ENCODE measurements at places on chromosomes 12 and 14. TPM values are rescaled to one million over a fixed set of nuclear protein-coding genes. Genes with fewer than 3 reads are reported as not detected.

ACSS3 gene
- total RNA-seq, result not detected

APOF gene
- not detected for total RNA-seq

DDN gene
- total RNA-seq, result 1.3 TPM

USP5 gene
- total RNA-seq, result 24.0 TPM

DNA sequence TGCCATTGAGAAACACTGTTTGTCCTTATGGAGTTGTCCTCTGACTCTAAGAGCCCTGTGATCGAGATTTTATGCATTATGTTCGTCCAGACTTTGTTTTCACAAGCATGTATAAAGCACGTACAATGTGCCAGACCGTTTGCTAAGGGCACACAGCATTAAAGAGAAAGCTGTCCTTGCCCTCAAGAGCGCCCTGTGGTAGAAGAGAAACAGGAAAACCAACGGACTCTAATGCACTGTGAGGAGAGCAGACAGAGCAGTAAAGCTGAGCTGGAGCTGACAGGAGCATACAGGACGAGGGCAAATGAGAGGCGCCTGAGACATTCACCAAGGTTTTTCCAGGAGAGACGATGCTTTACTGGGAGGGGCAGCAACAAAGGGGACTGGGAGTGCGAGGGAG is 66.2 kb upstream of the OVCH1 start:
- no peak for DNase-seq

DNA sequence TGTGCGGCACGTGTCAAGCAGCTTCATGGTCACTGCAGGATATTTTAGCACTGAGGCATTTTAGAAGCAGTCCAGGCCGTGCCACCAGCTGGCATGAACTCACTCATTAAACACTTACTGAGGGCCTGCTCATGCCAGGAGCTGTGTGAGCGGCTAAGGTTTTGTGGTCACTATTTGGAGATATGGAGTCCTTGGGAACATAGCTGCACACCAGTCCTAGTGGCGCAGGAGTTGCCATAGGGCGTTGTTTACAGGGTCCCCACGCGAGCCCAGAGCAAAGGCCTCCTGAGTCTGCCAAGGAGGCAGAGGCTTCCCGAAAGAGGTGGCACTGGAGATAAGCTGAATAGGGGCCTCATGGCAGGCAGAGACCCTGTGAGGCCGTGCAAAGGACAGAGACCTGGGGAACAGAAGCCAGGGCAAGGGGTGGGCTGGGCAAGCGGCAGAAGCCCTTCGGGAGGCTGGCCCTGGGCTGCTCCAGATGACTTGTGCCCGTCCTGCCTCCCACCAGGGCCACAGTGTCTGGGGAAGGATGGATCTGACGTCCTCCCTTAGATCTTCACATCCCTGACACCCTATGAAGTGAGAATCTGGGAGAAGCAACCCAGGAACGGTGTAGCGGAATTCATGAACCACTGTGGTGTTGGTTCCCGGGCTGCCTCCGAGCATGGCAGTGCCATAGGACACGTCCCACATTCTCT is 38.9 kb downstream of the SFSWAP start:
- no peak for DNase-seq

- DNase-seq, result no peak
Measured at GRCh38 chr14:59454139-59454538, 11.0 kb downstream of the GPR135 start.

DNA sequence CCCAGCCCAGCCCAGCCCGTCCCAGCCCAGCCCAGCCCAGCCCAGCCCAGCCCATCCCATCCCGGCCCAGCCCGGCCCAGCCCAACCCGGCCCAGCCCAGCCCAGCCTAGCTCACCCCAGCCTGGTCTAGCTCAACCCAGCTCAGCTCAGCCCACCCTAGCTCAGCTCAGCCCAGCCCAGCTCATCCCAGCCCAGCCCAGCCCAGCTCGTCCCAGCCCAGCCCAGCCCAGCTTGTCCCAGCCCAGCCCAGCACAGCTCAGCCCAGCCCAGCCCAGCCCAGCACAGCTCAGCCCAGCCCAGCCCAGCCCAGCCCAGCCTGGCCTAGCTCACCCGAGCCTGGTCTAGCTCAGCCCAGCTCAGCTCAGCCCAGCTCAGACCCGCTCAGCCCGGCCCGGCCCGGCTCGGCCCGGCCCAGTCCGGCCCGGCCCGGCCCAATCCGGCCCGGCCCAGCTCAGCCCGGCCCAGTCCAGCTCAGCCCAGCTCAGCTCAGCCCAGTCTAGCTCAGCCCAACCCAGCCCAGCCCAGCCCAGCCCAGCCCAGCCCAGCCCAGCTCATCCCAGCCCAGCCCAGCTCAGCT is 184.7 kb downstream of the TMEM121 start:
- no peak for DNase-seq

DNA sequence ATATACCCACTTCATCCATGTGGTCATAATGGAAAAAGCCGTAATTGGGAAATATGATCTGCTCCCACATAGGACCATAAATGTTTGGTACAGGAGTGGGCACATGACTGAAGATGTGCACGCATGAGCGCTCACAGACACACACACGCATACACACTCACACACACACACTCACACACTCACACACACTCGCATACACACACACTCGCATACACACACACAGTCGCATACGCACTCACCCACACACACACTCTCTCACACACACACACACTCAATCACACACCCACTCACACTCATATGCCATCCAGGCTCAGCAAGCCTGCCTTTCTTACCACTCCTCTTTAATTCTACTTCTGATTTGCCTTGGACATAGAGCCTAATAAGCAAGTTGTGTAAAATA is 45.6 kb upstream of the EGLN3 start:
- DNase-seq, result no peak

DNA sequence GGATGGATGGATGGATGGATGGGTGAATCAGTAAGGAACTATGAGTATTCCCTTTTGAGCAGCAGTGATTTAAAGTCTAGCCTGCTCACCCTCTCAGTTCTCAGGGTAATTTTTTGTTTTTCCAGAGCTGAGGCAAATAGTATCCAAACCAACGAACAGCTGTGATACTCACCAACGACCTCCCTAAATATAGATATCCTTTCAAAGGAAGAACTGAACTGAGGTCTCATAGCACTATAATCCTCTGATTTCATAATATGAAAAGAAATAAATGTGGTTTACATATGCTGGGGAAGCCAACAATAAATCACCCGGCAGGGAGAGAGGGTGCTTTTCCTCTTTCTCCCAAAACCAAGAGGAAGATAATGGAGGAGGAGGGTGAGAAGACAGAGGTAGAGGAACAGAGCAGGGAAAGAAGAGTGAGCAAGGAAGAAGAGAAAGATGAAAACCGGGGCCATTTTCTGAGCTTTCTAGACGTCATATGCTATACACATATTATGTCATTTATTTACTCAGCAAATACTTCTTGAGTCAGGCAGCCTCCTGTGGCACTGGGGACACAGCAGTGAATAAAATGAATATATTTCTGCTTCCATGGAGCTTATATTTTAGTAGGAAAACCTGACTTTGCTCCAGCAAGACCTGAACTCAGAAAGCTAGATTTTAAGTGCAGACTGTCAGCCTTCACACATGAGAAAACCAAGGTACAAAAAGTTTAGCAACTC is 710.7 kb upstream of the TBX3 start:
- DNase-seq, result no peak

DNA sequence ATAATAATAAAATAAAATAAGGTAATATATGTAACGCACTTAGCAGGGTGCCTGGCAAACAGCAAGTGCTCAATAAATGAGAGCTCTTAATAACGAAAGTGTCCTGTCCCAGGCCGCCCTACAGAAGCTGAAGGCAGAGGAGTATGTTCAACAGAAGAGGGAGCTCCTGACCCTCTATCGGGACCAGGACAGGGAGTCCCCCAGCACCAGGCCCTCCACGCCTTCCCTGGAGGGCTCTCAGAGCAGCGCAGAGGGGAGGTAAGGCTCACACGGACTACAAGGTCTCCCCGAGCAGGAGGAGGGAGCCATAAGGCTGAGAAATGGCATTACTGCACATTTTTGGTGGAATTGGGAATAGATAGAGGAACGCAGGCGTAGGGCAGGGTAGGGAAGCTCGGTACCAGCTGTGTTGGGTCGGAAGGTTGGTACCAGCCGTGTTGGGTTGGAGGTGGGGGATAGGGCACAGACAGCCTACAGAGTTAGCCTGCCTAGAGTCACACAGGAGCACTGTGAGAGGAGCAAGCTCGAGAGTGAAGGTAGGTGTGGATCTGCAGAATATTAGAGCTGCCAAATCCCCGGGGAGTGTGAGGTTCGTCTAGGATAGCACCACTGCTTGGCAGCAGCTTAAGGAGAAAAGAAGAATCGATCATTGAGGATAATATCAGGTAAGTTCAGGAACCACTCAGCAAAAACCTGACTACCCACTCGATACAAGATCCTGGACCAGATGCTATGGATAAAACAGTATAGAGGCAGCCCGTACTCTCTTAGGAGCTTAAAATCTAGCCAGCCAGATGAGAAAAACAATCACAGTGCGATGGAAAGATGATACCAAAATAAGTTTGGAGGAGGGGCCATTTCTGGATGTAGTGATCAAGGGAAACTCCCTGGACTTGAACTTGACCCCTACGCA is 15.3 kb downstream of the TNFRSF1A start:
- no peak for DNase-seq

- no peak for DNase-seq
Measured at GRCh38 chr14:36316131-36316530, 4.3 kb downstream of the MBIP start.

- no peak for DNase-seq
Measured at GRCh38 chr14:64953310-64953654, 10.7 kb upstream of the GPX2 start.

DNA sequence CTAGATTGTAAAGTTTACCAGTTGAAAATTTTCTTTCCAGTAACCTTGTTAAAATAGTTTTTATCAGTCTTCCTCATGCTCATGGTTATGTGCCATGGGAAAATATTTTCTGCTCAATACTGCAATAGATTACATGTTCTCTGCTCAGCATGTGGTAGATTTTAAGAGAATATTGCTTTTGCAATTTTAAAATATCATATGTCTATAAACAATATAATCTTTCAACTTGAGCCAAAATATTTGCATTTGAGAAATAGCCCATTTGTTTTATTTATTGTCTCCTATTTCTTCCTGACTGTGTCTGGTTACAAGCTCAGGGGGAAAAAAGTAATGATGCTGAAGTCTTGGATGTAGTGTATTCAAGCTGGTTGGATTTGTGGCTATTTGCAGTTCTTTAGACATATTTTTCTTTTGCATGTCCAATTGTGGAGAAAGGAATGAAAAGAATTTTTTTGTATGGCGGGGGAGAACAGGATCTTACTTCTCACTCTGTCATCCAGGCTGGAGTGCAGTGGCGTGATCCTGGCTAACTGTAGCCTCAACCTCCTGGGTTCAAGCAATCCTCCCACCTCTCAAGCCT is 342.6 kb upstream of the NAV3 start:
- DNase-seq, result no peak

DNA sequence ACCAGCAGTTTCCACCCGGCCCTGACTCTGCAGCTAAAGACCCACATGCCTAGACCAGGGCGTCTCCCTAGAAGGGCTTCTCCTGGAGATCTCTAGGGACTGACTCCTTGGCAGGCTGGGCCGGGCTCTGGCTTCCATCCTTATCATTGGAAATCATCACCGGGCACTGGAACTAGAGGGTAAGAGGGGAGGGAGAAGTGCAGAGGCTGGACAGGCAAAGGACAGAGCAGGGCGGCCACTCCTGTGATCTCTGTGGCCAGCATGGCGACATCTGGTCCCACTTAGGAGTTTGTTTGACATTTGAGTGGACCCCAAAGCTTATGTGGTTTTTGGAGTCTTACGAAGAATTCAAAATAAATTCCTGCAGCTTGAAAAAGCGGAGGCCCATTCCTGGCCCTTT is 7.1 kb downstream of the LTBP2 start:
- no peak for DNase-seq

GRCh38 chr12:10364815-10365622 is 24.8 kb downstream of the KLRK1 start:
- DNase-seq, result peak; percentile 60

- no peak for DNase-seq
Measured at GRCh38 chr14:81133400-81133799, 87.4 kb downstream of the GTF2A1 start.

DNA sequence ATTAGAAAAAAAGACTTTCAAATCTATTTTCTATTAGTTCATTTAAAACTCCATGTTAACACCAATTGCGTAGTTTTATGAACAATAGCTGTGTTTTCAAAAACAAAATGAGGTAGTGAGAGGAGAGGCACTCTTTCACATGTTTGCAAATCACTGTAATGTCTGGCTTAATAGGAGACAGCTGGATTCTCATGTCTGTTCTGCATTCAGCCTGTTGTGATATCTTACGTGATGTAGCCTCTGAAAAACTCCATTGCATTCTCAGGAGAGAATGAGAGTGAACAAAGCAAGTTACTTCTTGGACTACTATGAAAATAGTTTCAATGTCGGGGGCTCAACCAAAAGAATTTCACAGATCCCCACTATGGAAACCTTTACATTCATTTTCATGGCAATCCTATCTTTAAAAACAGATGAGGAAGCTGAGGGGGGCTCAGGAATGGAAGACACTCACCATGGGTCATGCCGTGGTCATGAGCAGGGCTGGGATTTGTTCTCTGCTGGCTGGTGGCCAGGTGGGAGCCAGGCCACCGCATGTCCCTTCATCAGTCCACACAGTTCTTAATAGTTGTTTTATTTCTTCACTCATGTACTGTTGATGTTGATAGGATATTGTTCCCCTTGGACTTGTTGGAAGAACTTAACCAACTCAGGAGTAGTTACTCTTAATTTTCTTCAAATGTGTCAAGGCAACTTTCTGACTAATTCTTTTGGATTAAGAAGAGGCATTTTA is 346.2 kb upstream of the FAR2 start:
- DNase-seq, result no peak

- no peak for DNase-seq
Measured at GRCh38 chr12:124097701-124098100, 124.7 kb downstream of the ZNF664 start.

GRCh38 chr12:95608252-95609033 is 57.2 kb upstream of the USP44 start:
- no peak for DNase-seq

GRCh38 chr12:13258717-13259119 is 62.2 kb downstream of the EMP1 start:
- no peak for DNase-seq

DNA sequence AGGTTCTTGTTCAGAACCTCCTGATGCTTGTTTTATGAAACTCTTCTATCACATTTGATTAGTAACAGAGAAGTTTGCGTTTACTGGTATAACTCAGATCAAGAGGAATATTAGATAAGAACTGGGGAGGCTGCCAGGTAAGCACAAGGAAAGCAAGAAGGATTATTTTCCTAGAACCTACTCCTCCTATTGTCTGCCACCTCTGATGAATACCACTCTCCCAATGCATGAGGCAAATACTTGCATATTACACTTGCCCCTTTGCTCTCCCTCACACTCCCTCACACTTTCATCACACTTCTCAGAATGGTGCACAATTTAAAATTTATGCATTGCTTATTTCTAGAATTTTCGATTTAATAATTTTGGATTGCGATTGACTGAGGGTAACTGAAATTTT is 43.6 kb downstream of the LIN7A start:
- no peak for DNase-seq

All from CD8-positive, alpha-beta T cell (primary cell).